ENCODE measurements at places on chromosomes 1 and 21. TPM values are rescaled to one million over a fixed set of nuclear protein-coding genes. Genes with fewer than 3 reads are reported as not detected.

GRCh38 chr1:220198186-220199005 is 73.9 kb downstream of the RAB3GAP2 start:
- no peak for DNase-seq

The FCGR3A gene
- 1.6 TPM for total RNA-seq

- DNase-seq, result no peak
Measured at GRCh38 chr1:226496453-226497015, 52.0 kb upstream of the STUM start.

DNA sequence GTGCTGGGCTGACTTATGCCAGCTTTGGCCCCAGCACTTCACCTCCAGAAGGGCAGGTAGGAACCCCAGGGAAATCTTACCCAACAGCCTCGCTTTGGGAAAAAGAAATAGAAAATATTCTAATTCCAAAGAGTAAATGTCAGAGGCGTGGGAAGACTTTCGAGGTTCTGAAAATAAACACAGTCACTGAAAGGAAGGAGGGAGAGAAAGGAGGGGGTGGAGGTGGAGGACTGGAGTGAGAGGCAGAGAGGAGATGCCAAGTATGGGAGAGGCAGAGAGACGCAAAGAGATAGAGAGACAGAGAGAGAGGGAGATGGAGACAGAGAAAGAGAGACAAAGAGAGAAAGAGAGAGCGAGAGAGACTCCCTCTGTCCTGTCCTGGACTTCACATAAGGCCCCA is 395.0 kb downstream of the PTPRU start:
- no peak for DNase-seq

DNA sequence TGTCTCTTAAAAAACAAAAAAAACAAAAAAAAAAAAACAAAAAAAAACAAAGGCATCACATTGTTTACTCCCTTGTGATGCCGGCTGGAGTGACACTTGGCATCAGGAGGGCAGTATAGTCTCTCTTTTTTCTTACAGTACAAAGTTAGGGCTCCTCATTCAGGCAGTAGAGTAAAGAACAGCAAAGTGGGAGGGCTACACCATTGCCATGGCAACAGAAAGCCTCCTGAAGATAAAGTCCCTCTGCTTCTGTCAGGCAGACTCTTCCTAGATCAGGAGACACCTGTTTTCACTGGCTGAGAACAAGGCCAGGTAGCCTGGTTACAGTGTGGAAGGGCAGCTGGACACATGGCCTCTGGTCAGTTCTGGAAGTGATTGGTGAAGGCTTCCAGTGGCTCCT is 41.3 kb upstream of the RAB3GAP2 start:
- DNase-seq, result no peak

The ANGPTL3 gene
- not detected for total RNA-seq

- no peak for DNase-seq
Measured at GRCh38 chr1:214004795-214005194, 17.0 kb downstream of the PROX1 start.

GRCh38 chr21:26833011-26833410 is 12.2 kb downstream of the ADAMTS1 start:
- no peak for DNase-seq

The TMPRSS2 gene
- not detected for total RNA-seq

DNA sequence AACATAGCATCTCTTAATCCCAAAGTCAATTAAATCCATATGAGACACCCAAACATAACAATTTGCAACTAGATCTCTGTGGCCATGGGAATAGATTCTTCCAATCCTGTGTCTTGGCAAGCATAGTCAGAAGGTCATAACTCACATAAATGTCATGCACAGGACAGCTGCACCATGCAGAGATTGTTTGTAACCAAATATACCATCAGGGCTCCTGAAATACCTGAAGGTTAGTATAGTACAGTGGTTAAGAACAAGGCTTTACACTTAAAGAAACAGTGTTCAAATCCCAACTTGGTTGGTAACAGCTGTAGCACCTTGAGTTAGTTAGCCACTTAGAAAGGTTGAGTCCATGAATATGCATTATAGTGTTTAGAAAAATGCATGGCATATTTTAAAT is 82.6 kb upstream of the CCDC190 start:
- DNase-seq, result no peak

- DNase-seq, result no peak
Measured at GRCh38 chr1:213956295-213956770, 31.4 kb upstream of the PROX1 start.

DNA sequence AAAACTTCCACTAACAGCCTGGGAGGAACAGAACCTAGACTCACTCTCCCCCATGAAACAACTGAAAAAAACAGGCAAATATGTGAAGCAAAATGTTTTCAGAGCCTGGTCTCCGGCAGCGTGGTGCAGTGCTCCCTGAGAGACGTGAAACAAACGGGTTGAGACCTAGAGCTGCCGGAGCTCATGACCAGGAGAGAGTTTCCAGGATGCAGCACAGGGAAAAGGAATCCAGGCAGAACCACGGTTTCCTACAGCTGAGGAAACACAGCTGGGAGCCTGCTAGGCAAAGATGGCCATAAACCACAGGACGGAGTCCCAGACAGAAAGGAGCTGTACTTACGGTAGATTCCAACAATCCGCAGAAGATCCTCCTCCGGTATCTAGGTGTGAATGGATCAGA is 20.2 kb upstream of the SLC19A1 start:
- no peak for DNase-seq

Data from hematopoietic multipotent progenitor cell (in vitro differentiated cells).